H1 (cell line): ENCODE measurements at places on chromosomes 2 and 18. TPM values are rescaled to one million over a fixed set of nuclear protein-coding genes. Genes with fewer than 3 reads are reported as not detected.

DNA sequence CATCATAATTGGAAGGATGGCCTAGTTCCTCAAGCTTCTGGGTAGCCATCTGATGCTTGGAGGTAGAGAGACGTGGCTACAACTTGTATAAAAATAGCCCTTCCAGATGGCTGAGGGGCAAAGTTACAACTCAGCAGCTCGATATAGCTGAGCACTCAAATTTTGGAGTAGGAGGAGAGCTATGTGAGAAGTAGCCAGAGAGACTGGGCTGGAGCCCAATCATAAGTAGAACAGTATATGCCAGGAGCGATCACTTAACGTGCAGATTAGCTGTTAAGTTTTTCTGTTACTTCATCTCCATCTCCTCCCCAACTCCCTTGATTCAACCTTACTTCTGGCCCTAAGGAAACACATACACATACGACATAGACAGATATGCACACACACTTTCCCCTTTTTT, 28.8 kb downstream of the CNRIP1 start:
- no peak for DNase-seq

- no peak for DNase-seq
Observed at GRCh38 chr2:220356076-220356475, 728.6 kb downstream of the SLC4A3 start.

DNA sequence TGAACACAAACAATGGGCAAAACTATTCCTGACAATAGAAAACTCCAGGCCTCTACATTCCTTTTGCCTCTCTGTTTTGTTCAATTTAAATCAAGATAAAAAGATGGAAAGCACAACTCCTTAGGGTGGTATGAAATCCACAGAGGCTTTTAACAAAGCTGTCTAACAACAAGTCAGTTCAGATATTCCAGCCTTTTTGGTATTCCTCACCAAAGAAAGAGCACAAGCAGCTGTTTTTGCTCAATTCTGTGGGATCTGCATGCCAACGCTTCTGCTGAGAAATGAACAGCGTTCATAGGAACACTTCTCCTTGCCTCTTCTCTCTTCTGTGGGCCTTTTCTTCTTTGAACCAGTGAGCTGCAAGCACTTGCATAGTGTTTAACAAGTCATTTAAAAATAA, 411.6 kb upstream of the TCF4 start:
- DNase-seq = no peak

GRCh38 chr2:213315168-213315876, 31.1 kb downstream of the SPAG16 start:
- DNase-seq = no peak

GRCh38 chr2:37324536-37324785, 172 bp downstream of the PRKD3 start:
- DNase-seq = no peak

- DNase-seq = no peak
Observed at GRCh38 chr2:152508446-152508845, 173.5 kb downstream of the FMNL2 start.

DNA sequence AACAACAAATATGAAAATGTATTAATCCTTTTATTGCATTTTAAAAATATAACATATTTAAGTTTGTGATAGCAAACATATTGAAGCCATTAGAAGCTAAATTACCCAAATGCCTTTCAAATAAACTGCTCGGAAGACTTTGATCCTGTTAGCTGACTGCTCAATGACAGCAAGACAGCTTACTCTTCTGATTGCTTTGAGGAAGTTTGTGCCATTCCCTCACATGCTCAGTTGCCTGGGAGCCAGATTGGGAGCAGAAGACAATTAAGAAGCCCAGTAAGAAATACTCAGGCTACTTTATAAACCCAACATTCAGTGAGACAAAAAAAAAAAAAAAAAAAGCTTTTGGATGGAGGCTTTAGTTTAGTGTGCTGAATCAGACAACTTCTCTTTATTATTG, 407.1 kb upstream of the SOX11 start:
- DNase-seq = no peak

GRCh38 chr18:70578480-70578879, 289.6 kb downstream of the SOCS6 start:
- DNase-seq = peak; percentile 38

- DNase-seq = no peak
Observed at GRCh38 chr2:239239607-239240413, 161.0 kb downstream of the HDAC4 start.

DNA sequence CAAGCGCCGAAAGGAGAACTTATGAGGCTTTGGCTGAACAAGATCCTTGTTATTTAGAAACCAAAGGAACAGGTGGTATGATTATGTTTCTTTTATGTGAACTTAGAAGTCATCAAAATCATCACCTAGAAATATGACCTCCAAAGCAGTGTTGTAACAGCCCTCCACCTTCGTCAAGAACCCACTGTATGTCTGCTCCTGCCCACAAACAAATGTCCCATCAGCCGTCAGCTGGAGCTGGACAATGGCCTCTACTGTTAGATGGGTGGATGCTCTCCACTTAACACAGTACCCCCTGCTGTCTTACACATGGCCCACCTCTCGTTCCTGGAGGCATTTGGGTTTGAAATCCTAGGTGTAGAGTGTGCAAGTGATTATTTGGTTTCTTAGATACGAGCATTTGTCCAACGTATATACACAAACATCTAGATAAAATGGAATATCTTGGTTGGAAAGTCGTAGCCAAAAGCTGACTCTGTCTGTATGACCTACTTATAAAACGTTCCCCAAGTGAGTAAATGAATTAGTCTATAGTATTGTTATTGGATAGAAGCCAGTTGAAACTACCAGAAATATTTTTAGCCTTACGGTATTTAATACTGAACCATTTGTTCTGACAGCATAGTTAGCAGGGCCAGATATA, 113.0 kb downstream of the CRIM1 start:
- DNase-seq = no peak

- DNase-seq = no peak
Observed at GRCh38 chr2:148914463-148914862, 39.4 kb downstream of the KIF5C start.

GRCh38 chr2:48098539-48098938, 192.2 kb upstream of the FBXO11 start:
- DNase-seq = no peak

GRCh38 chr2:85796341-85797262, 42.8 kb downstream of the ATOH8 start:
- DNase-seq = no peak

GRCh38 chr2:122358729-122359128, 603.3 kb downstream of the TSN start:
- no peak for DNase-seq

GRCh38 chr2:28582595-28582994, 86.7 kb downstream of the PLB1 start:
- no peak for DNase-seq

The SP100 gene
- total RNA-seq = 0.33 and 1.1 TPM in 2 replicates

The CDH19 gene
- not detected in 2 replicates for total RNA-seq

The PRKAG3 gene
- total RNA-seq = not detected in 2 replicates

The SAG gene
- total RNA-seq = not detected in 2 replicates

The COQ10B gene
- 17.0 and 17.3 TPM in 2 replicates for total RNA-seq
